ENCODE measurements at places on chromosomes 2 and 18.

DNA sequence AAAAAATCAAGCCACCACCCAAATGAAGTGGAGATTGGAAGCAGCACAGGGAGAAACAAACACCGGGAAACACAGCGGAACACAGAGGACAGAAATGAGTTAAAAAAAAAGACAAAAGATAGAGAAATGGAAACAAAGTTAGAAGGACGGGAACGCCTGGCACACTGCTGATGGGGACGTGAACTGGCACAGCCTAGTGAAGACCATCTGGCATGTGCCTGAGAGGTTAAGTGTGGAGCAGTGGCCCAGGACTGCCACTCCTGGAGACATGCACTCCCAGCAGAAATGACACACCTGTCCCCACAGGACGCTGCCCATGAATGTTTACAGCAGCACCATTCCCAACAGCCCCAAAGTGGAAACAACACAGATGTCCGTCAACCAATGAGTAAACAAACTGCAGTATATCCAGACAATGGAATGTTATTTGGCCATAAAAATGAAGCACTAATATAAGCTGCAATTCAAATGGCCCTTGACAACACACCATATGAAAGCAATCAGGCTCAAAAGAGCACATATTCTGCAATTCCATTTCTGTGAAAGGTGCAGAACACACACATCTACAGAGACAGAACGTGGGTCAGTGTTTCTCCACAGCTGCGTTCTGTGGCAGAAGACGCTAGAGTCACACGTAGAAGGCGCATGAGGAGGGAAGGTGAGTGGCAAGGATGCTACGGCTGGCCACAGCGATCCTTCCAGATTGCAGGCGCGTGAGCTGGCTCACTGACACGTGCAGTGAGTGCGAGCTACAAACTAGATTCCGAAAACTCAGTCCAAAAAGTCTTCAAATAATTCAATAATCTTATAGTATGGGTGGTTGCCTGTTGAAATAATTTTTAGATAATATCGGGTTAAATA lies 24.6 kb downstream of the THAP4 start:
- no peak for DNase-seq

DNA sequence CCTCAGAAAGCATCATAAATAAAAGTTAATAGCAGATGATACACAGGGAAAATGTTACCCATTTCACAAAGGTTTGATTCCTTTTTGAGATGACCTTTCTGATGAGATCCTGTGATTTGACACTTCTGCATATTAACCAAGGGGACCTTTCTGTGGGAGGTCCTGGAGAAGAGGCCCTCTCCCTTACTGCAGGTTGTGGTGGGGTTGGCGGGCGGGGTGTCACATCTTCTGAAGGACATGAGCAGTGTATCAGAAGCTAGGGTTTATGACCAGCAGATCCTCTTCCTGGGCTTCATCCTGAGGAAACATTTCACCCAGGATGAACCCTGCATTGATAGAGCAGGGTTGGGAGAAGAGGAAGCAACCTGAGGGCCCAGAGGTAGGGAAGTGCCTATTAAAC lies 37.2 kb upstream of the SCLY start:
- no peak for DNase-seq

DNA sequence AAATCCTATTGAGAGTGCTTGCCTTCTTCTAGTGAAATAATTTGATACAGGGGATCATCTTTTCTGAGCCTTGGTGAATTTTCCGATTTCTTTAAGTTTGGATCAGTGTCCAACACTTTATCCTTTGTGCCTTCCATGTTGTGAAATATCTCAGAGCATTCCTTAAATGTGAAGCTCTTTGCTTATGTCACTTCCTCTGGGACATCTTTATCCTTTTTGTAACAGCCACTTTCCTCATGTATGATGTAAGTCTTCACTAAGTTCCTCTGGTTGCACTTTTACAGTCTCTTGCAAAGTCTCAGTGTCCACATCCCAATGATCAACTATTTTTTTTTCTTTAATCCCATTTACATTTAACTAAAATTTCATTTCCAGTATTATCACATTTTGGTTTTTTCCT lies 254.2 kb downstream of the EN1 start:
- no peak for DNase-seq

- no peak for DNase-seq
These were observed 49.9 kb downstream of the RAB27B start for GRCh38 chr18:54878159-54878622.

- DNase-seq: no peak
These were observed 22.4 kb downstream of the SLC30A3 start for GRCh38 chr2:27240406-27240805.
